ENCODE measurements at places on chromosomes 2 and 18.

- DNase-seq, result no peak
Observed at GRCh38 chr2:68126561-68126960, 31.1 kb upstream of the PNO1 start.

GRCh38 chr18:49613641-49614151, 51.8 kb downstream of the LIPG start:
- no peak for DNase-seq

DNA sequence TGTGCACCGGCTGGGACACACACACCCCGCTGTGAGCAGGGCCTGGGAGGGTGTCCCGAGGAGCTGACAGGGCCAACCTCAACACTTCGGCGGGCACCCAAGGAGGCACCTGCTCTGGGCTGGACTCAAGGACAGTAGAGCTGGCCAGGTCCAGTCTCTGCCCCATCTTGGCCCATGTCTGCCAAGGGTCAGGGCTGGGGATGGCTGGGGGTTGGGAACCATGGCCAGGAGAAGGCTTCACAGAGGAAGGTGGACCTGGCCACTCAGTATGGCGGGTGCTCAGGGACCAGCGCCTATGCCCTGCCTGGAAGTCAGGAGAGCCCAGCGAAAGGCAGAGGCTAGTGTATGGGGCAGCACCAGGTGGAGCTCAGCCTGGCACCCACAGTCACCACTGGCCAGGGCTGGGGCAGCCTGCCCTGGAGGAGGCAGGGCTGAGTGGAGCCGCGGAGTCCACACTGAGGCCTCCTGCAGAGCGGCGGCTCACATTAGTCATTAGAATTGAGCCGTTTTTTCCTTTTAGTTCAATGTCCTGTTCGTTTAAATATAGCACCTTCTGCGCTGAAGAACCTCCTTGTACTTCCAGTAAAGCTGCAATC, 4.2 kb downstream of the ERFE start:
- no peak for DNase-seq

- no peak for DNase-seq
Observed at GRCh38 chr2:16259010-16259409, 318.7 kb downstream of the MYCN start.

GRCh38 chr2:8851811-8852560, 14.6 kb upstream of the KIDINS220 start:
- no peak for DNase-seq

DNA sequence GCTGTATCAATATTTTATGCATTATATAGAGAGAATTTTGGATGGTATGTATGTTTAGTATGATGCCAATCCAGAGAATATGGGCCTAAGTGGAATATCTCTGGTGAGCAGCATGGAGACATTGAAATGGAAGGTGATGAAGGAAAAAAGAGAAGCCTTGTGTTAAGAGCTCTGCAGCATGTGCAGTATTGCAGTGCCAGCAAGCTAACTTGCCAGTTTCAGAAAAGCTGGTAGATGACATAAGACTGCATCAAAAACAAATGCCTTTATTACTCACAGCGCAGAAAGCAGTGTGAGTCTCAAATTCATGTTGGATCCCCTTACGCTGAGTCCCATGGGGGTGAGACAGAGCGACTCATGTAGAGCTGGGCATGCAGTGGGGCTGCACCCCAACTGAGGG, 280.2 kb downstream of the CTNNA2 start:
- no peak for DNase-seq

GRCh38 chr2:45281311-45281710, 272.1 kb upstream of the SIX2 start:
- no peak for DNase-seq

- DNase-seq, result no peak
Observed at GRCh38 chr18:73043211-73043610, 175.4 kb upstream of the NETO1 start.

GRCh38 chr2:138157372-138157771, 193.1 kb downstream of the HNMT start:
- DNase-seq, result no peak

DNA sequence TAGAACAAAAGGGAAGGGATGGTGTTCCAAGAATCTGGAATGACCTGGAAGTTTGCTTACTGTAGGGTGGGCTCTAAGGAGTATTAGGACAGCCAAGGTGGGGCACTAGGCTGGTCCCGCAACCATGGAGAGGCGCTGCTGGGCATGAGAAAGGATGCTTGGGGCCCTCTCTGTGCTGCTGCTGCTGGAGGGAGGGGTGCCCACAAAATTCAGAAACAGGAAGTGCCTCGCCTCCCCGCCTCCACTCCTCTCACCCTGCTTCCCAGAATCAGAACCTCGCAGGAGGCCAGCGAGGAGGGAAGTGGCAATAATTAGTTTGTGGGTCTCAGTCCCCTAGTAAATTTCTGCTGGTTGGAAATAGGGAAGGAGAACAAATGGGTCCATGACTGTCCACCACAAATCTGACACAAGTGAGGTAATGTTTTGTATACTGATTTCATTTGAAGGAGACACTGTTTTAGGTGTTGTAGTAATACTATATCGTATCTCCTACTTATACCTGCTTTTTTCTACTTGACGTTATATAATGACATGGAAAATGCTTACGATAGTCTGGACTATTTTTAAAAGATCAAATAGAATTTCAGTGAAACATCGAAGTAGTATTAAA, 7.9 kb upstream of the PDCL3 start:
- DNase-seq, result peak; percentile 12

DNA sequence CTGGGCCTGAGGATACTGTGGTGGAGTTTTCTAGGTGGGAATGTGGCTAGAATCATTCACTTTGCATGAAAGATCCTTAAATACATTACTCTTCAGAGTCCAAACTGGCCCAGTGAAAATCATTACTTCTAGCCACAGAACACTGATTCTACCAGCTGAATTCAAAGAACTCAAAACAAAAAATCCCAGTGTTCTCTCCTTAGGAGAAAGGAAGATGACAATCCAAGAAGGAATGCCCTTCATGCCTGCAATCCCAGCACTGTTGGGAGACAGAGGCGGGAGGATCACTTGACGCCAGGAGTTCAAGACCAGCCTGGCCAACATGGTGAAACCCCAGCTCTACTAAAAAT, 35.2 kb downstream of the FAM228A start:
- DNase-seq, result no peak

DNA sequence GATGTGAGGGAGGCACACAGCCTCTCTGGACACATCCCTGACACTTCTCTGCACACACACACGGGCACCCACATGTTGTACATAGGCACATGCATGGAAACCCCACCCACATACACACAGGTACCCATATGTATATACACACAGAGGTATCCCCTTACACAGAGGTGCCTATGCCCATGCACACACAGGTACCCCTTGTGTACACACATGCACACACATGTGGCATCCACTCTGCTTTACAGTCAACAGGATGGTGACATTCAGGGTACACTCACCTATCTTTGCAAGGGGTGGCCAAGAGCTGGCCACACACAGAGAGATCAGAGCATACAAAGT, 59.5 kb downstream of the FAM168B start:
- no peak for DNase-seq

DNA sequence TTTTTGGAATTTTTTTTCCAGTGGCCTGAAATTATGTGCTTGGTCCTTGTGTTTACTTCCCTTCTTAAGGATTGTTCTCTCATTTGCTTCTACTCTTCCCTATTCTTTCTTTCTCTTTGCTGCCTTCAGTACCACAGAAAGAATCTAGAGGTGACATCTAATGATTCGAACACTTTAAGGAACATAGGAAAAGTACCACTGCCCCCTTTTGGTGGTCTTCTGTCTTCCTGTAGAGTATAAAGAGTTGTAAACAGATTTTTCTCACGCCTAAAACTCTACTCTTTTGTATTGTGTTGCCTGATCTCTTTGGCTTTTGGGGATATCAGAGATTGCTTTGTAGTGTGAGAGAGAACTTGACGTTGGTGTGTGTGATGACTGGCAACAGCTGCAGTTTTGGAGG, 7.0 kb upstream of the SCTR start:
- no peak for DNase-seq

DNA sequence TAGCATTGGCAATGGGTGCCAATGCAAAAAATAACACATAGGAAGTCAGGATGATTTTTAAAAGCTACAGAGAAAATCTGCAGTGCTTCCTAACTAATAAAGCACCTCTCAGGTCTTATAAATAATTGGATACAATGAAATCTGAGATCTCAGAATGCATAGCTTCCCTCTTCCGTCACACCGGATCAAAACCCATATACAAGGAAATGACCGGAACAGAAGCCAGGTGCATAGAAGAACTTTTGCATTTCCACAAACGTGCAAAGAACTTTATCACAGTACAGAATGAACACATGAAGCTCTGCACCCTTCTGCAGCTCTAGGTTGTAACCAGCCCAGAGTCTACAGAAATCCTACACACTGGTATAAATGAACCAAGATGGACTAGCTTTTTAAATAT, 145.4 kb downstream of the TCF4 start:
- DNase-seq, result no peak

DNA sequence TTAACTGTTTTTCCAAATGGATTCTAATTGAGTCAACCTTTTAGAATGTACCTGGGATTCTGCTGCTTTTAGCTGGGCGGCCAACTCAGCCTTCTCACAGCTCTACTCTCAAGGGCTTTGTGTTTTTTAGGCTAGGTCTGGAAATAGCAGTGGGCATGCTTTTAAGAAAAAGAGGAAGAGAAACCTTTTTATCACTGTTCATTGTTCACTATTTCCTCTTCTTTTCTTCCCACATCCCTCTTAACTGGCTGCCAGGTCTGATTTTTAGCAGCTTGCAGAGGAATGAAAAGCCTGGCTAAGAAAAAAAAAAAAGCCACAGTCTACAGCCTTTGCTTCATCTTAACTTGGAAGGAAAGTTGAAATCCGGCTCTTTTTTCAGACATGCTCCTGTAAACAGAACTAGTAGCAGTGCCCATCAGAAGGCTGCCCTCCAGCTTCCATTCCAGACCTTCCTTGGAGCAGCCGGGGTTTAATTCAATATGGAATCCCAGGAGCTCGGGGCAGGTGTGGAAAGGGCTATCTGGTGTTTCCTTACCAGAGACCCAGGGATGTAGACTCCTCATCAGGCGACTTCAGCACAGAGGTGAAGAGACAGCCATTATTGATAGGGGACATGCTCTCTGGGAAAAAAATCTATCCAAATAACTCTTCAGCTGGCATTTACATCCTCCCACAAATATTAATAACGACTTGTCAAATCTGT, 230.7 kb downstream of the MYO3B start:
- no peak for DNase-seq

DNA sequence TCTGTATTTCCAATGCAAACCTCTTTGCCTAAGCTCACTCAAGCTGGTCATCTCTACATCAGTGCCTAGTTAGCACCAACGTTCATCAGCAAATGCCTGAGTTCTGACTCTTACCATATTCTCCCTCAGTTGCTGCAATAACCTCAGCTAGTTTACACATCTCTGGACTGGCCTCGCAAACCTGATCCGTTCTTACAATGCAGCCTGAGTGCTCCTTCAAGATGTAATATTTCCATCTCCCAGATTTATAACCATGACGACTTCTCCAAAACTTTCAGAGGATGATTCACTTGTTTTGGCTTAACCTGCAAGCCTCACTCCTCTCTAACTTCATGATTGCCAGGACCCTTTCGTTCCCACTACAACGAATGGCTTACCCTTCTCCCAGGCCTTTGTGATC, 69.7 kb downstream of the DIPK1C start:
- DNase-seq, result no peak

DNA sequence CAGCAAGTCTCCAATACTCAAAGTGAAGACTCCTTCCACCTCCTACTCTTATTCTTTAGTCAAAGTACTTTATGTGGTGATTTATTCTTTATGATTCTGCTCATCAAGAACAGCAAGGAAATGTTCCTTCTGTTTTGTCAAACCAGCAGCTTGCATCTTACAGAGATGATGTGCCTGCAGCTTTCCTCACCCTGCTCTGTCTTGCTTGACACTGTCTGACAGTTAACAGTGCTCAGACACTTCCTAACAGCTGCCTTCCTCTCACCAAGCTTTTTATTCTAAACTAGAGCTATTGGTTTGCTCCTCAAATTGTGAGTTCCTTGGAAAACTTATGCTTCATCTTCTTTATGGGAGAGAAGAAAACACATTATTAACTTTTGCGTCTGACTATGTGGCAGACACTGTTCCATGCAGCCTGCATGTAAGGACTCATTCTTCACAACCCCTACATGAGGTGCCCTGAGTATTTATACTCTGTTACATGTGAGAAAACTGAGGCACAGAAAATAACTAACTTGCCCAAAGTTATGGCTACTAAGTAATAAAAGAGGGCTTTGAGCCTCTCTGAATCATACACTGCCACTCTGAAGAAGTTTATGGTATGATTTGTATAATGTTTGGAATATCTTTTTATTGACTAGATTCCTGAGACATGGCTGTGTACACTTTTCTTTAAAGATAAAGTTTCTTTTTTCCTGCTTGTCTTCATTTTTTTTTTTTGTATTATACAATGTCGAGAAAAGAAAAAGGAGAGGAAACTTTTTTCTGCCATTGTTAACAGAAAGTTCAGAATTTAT, 723.3 kb upstream of the DDX18 start:
- DNase-seq, result no peak

- no peak for DNase-seq
Observed at GRCh38 chr2:101993772-101994171, 2.0 kb downstream of the IL1R2 start.

DNA sequence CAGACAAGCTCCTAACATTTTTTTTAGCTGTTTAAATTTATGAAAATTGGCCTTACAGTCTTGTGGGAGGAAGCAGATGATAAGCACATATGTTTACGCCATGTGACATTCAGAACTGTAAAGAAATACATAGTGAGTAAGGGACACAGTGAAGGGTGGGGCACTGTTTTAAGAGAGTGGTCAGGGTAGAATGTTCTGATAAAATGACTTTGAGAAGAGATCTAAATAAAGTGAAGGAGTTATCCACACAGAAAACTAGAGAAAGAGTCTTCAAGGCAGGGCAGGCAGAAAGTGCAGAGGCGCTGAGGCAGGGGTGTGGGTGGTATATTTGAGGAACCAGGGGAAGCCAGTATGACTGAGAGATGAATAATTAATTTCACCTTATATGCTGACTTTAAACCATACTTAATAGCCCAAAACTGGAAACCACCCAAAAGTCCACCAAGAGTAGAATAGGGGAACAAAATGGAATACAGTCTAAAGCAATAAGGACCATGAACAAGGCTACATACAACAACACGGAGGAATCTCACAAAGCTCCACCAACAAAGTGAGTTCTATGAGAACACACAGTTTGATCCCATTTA, 8.6 kb downstream of the MREG start:
- no peak for DNase-seq

- DNase-seq, result no peak
Observed at GRCh38 chr18:44771572-44771955, 90.9 kb downstream of the SETBP1 start.

- DNase-seq, result no peak
Observed at GRCh38 chr2:63465633-63466032, 122.6 kb downstream of the WDPCP start.

DNA sequence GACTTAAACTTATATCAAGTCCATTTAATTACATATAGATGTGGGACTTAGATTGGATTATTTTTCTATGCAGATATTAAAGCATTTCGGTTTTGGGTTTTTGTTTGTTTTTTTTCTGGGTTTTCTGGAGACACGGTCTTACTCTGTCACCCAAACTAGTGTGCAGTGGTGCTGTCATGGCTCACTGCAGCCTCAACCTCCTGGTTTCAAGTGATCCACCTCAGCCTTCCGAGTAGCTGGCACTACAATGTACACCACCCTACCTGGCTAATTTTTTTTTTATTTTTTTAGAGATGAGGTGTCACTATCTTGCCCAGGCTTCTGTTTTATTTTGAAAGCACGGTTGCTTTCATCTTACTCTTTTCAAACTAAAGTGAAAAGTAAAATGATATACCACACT, 281.6 kb downstream of the MBD5 start:
- DNase-seq, result no peak

GRCh38 chr2:225400060-225400511, 576 bp downstream of the NYAP2 start:
- no peak for DNase-seq
